Fibroblast of pulmonary artery (primary cell): ENCODE measurements at places on chromosomes 4 and X.
A peak's percentile ranks its signal among the peaks of the same experiment; 100 is the strongest.

DNA sequence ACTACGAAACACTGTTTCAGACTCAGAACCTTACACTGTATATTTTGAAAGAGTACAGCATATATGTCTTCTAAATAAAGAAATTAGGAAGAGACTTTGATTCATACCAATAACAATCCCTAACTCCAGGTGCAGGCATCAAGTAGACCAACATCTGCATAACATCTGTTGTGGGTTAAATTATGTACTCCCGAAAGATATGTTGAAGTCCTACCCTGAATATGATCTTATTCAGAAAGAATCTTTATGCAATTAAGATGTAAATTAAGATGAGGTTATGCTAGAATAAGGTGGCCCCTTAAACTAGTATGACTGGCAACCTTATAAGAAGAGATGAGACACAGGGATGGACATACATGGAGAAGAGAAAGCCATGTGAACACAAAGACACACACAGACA lies 117.9 kb downstream of the INPP4B start:
- DNase-seq, result no peak

DNA sequence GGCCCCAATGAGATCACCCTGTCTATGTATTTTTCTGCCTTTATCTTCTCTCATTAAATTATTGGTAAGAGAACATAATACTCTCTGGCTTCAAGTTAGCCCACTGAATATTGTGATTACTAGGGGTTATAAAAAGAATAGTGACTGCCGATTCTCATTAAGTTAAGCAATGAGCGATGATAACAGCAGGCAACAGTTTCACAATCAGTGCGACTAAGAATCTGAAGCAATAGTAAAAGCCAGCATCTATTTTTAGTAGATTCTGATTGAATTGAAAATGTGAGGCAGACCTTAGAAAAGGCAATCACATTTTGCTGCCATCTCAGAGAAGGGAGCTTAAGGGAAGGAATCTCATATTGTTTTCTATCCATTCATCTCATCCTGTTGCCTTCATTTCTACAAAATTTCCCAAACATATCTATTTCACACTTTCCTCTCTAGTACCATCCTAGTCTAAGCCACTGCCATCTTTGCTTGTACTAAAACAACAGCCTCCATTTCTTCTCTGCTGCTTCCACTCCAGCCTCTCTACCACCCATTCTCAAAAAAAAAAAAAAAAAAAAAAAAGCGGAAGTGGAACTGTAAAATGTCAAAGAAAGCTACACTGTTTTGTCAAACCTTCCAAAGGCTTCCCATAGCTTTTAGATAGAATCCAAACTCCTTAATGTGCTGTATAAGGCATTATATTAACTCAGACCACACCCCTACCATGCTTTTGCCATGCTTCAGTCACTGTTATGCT lies 17.4 kb downstream of the GABRA4 start:
- peak; percentile 7 for DNase-seq

DNA sequence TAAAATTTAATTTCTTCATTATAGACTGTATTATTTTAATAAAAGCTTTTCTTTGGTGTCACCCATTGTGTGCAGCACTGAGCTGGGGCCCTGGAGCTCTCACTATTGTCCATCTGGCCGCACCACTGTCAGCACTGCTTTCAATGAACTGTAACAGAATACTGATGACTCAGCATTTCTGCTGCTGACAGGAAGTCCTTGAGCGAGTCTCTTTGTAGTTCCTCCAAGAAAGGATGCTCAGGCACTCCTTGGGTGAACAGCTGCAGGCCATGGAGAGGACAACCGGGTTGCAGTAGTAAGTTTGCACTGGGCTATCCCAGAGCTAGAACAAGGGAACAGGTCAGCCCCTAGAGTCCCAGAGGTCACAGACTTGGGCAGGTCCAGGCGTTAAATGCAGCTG lies 81.6 kb downstream of the SORBS2 start:
- peak; percentile 77 for DNase-seq

GRCh38 chrX:125378205-125378604 lies 58.5 kb downstream of the TEX13C start:
- DNase-seq, result no peak

GRCh38 chrX:35665311-35665710 lies 132.8 kb upstream of the MAGEB16 start:
- no peak for DNase-seq

DNA sequence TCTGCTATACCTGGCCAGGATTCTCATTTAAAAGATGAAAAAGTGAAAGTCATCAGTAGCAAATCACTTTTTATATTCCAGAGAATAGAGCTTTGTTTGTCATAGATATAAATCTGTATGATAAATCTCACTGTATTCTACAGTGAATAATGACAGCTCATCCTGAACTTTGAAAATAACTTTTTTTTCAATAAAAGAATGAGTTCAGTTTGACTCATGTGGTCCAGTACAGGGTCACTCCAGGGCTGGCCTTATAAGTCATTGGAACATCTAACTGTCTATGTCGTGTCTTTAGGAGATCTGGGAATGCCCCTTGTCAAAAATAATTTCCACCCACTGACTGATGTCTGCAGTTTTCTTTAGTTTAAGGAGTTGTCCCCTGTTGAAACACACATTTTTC lies 18.5 kb upstream of the CXCL8 start:
- no peak for DNase-seq

DNA sequence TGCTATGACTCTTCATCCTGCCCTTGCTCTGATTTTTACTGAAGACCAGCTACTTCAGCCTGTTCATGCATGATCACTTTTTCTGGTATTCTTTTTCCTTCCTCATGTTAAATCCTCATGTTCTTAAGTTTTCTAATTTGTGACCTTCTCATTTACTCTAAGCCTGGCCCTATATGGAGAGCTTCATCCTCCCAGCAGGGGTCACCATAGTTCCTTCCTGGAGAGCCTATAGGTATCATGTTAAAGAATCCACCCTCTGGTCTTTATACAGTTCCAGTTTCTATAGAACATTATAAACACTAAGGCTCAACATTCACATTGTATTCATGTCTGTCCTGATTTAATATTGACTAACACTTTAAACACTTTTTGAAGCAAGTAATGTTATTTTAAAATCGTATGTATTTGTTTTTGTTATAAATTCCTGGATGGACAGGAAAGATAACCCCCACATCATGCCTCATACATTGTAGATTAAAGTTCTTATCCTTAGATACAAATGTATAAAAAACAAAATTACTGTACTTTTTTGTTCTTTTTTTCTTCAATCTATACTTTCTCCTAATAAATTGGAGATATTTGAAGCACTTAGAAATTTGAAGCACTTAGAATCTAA lies 53.8 kb upstream of the OTUD4 start:
- peak; percentile 74 for DNase-seq

GRCh38 chr4:70915036-70915815 lies 13.1 kb downstream of the MOB1B start:
- peak; percentile 23 for DNase-seq

GRCh38 chr4:54731552-54731951 lies 73.8 kb downstream of the KIT start:
- DNase-seq, result no peak

- no peak for DNase-seq
These were observed 118.8 kb upstream of the CBR4 start for GRCh38 chr4:169128902-169129301.

- DNase-seq, result no peak
These were observed 63.5 kb downstream of the SHROOM3 start for GRCh38 chr4:76498550-76498949.

GRCh38 chrX:53494436-53494835 lies 60.3 kb upstream of the HSD17B10 start:
- DNase-seq, result peak; percentile 25

- peak; percentile 71 for DNase-seq
These were observed 23.3 kb downstream of the MECP2 start for GRCh38 chrX:154074199-154074598.

GRCh38 chrX:23008431-23009099 lies 8.8 kb downstream of the DDX53 start:
- peak; percentile 41 for DNase-seq

GRCh38 chr4:169861593-169861992 lies 103.8 kb upstream of the HPF1 start:
- no peak for DNase-seq
